Esophagus squamous epithelium (tissue), 5 donors: ENCODE measurements at places on chromosomes 11 and 22.

DNA sequence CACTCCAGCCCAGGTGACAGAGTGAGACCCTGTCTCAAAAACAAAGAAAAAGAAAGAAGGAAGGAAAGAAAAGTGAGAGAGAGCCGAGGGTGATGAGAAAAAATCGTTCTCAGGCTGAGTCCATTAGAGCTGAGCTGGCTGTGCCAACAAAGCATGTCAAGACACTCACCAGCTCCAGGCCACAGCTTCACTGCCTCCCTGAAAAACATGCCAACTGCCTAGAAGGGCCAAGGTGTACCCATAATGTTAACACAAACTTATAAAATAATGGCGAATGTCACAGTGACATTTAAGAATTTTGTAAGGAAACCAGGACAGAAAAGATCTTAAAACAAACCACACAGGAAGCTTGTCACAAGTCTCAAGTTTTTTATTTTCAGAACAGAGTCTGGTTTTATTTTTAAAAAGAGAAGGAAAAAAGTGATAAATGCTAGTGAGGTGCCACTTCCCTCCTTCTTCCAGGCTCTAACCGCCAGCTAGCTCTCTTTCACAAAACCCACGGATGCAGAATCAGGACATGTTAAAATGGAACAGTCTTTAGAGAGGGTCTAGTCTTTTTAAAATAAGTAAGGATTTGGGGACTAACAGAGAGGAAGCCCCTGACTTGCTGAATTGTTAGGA, 5.1 kb downstream of the TMEM121B start:
- DNase-seq = no peak

DNA sequence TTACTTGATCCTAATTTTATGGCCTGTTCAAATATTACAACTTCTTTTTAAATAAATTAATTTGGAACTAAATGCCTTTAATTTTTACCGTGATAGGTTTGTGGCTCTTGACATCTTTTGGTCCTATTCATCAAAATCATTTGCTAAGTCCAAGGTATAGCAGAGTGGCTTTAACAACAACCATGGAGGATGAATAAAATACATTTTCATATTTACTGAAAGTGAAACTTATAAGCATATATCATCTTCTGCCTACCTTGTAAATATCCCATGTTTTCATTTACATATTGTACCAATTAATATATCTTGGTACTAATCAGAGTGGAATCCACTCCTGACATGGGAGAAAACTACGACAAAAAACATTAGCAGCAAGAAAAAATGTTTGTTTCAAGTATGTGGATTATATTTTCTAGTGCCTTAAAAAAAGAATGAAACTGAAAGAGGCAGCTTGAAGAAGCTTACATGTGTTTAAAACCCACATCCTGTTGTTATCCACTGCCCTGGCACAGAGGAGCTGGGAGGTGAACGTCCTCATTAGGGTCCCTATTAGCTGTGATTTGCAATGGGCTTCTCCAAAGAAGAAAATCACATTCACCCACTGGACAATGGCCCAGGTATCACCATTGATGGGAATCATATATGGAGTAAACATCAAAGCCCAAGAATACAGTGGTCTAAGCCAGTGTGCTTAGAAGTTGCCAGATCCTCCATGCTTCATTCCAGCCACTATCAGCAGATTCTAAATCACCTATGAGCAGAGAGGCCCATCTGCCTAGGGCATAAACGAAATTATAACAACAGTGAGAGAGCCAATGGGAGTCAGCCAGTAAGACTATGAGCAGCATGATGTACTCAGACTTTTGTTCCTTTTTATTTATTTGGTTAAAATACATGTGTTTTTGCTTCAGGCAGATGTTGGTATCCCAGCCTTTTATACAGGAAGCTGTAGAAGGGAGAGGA, 84.7 kb downstream of the MAML2 start:
- no peak for DNase-seq

GRCh38 chr11:65880844-65881421, 1.3 kb downstream of the CTSW start:
- DNase-seq = no peak

DNA sequence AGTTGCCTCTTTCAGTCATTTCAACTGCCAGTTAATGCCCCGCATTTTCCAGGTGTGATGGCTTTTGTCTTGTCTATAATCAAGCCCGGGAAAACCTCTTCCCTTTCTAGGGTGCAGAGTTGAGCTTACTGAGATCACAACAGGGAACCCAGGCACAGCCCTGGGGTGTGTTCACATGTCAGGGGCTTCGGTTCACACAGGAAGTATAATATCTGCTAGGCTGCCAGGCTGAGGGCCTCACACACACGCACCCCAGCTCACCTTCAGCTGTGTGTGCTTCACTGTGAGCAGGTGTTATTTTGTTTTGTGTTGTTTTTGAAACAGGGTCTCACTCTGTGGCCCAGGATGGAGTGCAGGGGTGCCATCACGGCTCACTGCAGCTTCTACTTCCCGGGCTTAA, 9.7 kb upstream of the SOX10 start:
- DNase-seq = no peak

- DNase-seq = no peak
These were observed 34.2 kb upstream of the DBX1 start for GRCh38 chr11:20194470-20194869.

GRCh38 chr22:34841331-34841771, 224.6 kb upstream of the ISX start:
- DNase-seq = no peak
